ENCODE measurements at places on chromosomes 2 and 18. TPM values are rescaled to one million over a fixed set of nuclear protein-coding genes. Genes with fewer than 3 reads are reported as not detected.

Gene MOB4
- 25.4 TPM for total RNA-seq

Gene CNRIP1
- total RNA-seq, result 36.9 TPM

Gene CENPO
- total RNA-seq, result 9.6 TPM

Gene SULT1C4
- total RNA-seq, result 94.6 TPM

Gene ORC2
- total RNA-seq, result 16.9 TPM

Gene CHRND
- not detected for total RNA-seq

Gene DPYSL5
- total RNA-seq, result not detected

Gene FN1
- 305 TPM for total RNA-seq

Data from lung microvascular endothelial cell (primary cell).